ENCODE measurements at places on chromosomes 7 and 10.

- peak; percentile 48 for DNase-seq
Observed at GRCh38 chr7:129376076-129376777, 58.0 kb upstream of the STRIP2 start.

- no peak for DNase-seq
Observed at GRCh38 chr10:69869291-69869961, 67.7 kb downstream of the COL13A1 start.

DNA sequence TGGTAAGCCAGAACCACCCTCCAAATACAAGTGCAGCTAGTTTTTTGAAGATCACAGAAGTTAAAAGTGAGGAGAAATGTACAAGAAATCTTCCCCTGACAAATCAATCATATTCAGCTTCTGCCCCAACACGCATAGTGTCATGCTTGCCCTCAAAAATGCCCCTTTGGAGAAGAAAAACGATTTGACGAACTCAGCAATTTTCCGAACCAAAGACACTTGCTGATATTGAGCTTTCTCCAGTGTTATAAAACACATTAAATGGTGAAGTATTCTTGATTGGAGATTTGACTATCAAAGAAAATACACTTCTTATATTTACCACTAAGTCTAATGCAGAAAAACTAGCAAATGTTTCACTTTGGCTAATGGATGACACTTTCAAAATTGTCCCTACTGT lies 195.5 kb downstream of the ETV1 start:
- DNase-seq: no peak

GRCh38 chr10:69890065-69890847 lies 88.5 kb downstream of the COL13A1 start:
- DNase-seq: no peak

GRCh38 chr10:125348536-125348935 lies 188.2 kb upstream of the CTBP2 start:
- DNase-seq: no peak

GRCh38 chr7:8373851-8374250 lies 59.6 kb upstream of the NXPH1 start:
- no peak for DNase-seq

DNA sequence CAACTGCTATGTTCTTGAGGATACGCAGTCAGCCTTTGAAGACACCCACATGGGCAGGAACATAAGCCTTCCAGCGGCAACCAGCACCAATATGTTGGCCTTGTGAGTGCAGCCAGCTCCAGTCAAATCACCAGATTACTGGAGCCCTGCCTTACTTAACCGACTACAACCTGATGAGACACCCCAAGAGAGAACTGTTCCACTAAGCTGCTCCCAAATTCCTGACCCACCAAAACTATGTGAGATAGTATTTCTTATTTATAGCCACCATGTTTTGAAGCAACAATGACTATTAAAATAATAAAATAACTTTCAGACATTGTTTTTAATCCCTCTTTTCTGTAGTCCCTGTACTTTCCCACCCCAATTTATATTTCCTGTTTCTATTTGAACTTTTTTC lies 179.6 kb downstream of the ADK start:
- DNase-seq: no peak

DNA sequence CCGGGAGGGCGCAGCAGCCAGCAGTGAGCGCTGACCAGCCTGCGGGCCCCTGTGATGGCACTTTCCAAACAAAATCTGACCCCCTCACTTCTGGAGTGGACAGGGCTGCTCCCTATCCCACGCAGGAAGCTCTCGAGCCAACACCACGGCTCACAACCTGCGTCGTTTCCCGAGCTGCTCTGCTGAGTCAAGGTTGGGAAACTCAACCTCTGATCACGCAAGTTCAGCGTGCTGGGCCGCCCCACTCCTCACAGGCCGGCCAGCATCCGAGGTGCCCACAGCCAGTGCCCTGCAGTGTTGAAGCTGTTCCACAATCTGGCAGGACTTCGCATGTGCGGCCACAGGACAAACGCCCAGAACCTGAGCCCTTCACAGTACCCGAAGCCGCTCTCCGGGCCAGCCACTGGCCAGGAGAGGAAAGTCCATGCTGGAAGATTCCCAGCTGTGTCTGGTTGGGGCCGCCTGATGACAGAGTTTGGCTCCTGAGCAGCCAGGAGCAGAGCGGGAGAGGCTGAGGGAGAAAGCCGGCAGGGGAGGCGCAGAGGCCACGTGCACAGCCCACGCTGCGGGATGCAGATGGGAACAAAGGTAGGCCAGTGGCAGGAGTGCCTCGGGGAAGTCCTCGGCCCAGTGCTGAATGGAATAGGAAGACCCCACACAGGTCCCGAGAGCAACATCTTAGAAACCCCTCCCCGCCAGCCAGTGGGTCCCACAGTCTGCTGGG lies 263.3 kb upstream of the TCERG1L start:
- no peak for DNase-seq

DNA sequence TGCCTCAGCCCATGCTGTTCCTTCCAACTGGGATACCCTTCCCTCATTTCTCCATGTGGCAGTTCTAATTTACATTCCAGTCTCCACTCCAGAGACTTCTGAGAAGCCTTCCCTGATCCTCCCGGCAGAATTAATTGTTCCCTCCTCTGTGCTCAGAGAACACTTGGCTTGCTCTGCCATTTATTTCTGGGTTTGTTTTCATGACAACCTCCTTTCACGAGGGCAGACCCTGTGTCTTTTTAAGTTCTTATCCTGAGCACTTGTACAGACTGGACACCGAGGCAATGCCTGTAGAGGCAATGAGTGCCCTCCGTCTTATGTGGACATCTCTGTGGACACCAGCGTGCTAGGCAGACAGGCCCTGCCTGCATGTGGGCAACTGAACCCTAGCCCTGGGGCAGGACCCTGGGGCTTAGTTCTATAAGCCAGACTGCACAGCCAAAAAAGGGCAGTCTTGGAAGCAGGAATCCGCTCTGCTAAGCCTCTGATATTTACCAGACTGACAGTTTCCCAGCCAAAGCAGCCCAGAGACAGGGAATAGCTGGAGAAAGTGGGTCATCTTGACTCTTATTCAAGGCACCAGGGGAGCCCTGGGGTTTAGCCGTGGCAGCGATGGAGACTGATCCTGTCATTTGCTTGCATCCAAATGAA lies 474.0 kb downstream of the RPS24 start:
- DNase-seq: no peak

- DNase-seq: peak; percentile 24
Observed at GRCh38 chr10:28677888-28678686, 766 bp downstream of the BAMBI start.

GRCh38 chr7:149690688-149691446 lies 82.5 kb downstream of the ZNF467 start:
- DNase-seq: peak; percentile 49

GRCh38 chr7:122984021-122984420 lies 11.5 kb downstream of the TAS2R16 start:
- no peak for DNase-seq

GRCh38 chr7:90178679-90179278 lies 24.5 kb downstream of the STEAP1 start:
- no peak for DNase-seq

DNA sequence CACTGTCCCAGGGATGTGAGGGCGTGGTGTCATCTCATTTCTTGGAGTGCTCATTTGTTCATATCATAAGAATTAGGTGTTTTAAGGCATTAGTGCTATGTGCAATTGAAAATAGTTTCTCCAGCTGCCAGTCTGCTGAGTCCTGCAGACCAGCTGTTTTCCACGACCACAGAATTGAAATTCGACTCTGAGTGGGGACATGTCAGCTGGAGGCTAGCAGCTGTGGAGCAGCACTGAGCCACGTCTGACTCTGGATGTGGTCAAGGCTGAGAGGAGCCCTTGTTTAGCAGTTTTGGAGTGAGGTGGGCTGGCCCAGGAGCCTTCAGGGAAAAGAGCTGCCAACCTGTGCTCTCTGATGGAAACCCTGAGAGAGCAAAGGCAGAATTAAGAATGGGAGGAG lies 156.3 kb upstream of the GRB10 start:
- DNase-seq: no peak

DNA sequence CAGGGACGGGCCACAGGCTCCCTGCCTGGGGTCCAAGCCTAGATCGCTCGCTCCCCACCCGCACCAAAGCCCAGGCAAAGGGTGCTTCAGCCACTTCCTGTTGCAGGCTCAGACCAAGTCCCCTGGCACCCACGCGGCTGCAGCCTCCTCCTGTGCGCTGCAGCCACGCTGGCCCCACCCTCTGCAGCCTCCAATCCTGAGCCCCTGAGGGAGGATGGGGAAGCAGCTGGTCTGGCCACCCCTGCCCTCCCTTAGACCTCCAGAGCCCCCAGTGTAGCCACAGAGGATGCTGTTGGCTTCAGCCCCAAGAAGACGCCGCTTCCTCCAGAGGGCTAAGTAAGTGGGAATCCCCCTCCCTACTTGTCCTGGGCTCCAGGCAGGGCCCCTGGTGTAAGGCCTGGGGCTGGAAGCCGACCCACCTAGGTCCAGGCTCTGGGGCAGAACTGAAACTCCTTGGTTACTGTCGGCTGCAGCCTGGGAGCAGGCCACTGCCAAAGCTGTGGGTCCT lies 9.4 kb downstream of the LIMK1 start:
- no peak for DNase-seq

GRCh38 chr7:137981668-137982067 lies 20.2 kb downstream of the CREB3L2 start:
- no peak for DNase-seq

DNA sequence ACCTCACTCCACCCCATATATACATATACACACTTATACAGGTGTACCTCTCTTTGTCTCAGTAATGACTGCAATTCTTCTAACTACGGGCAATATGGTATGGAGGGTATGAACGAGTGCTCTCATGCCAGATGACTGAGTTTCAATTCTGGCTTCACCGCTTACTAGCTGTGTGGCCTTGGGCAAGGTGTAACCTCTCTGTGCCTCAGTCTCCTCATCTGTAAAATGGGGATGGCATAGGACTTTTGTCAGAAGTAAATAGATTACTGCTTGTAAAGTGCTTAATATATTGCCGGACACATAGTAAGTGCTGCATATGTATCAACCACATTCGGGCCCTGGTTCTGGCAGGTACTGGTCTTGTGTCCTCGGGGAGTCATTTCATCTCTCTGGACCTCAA lies 60.1 kb upstream of the IFRD1 start:
- no peak for DNase-seq

DNA sequence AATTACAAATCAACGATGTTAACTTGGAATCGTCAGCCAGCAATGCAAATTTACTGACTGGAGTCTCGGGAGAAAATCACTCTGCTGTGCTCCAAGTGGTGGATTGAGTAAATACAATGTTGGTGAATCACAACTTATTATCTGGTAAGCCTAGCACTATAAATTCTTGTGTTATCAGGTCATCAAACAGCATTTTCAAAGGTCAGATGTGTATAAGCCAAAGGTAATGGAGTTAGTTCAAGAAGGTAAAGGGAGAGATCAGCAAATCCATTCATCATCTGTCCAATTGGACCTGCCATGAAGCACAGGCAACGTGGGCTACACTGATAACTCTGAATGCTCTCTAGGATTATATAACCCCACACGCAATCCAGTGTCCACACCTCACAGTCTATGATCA lies 13.9 kb downstream of the CUBN start:
- no peak for DNase-seq

DNA sequence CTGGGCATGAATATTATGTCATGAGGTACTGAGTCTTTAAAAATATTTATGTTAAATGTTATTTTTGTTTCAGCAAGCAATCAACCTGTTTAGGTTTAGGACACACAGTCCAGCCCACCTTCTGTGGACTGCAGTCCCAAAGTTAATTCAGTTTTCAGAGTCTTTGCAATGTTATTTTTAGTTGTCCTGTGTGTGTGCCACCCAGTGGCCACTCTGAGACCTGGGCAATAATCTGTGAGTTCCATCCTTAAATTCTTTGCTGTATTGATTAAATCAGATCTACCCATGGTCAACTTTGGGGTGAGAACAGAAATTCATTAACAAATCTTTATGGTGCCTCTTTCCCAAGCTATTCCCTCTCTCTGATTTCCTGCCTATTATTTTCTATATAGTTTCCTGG lies 415.1 kb downstream of the CCSER2 start:
- DNase-seq: no peak

DNA sequence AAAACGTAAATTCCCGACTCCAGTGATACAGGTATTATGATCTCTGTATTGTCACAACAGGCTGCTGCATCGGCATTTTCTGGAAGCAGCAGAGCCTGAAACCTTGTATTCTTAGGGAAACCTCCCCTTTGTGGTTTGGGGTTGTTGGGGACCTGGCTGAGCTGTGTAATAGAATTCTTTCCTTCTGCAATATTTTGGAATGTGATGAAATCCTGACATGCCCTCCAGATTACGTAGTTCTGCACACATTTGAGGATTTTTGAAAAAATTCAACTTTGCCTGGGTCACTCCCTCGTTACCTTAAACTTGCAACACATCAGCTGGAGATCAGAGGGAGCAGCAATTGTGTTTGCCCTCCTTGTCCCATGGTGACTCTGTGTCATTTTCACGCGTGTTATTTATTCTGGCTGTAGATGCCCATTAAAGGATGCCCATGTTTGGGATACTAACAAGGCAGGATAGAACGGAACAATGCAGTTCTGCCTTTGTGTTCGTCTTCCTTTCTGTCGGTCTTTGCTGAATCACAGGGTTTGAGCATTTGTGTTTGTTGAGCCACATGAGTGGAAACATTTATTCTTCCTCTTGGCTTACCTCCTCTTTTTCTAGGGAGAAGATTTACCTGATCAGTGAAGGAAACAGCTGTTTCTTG lies 181.7 kb downstream of the TCF7L2 start:
- no peak for DNase-seq

DNA sequence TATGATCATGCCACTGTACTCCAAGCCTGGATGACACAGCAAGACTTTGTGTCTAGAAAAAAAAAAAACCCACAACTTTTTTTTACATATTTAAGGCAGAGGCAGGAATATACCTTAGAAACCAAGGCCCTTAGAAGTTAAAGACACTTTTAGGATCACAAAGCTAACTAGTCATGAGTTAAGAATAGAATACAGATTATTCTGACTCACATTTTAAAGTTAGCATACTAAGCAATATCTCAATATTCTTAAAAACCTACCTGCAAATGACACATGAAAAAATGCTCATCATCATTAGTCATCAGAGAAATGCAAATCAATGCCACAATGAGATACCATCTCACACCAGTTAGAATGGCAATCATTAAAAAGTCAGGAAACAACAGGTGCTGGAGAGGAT lies 177.7 kb downstream of the CHCHD3 start:
- DNase-seq: no peak

- DNase-seq: no peak
Observed at GRCh38 chr7:35004531-35005095, 32.7 kb downstream of the DPY19L1 start.

DNA sequence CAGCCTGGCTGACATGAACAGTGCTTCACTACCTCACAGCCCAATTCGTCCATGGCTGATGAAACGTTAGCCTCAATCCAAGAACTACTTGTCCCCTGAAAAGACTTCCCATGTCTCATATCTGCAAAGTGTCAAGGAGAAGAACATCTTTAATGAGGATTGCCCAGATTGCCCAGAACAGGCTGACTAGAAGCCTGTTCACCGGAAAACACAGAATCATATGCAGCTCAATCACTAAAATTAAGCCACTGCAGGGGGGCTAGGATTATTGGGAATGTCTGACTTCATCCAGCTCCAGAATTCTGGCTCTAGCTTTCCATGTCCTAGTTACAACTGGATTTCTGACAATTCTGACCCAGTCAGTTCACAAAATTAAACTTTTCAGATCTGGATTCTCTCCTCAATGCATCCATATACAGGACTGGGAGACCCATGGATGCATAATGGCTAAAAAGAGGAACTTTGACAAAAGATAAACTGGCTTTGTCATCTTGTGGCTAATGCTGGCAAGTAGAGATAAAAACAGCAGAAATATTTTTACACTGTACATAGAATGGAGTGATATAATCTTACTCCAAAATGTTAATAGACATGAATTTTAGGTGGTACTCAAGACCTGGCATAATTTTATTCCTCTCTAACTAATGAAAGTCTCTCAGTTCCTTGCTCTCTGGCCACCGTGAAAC lies 467.0 kb upstream of the POT1 start:
- DNase-seq: no peak

- no peak for DNase-seq
Observed at GRCh38 chr7:146216396-146217041, 99.9 kb downstream of the CNTNAP2 start.

All from iPS-NIHi11 (cell line).